MG63 (cell line): ENCODE measurements at places on chromosomes 2 and 18. TPM values are rescaled to one million over a fixed set of nuclear protein-coding genes. Genes with fewer than 3 reads are reported as not detected.
A peak's percentile ranks its signal among the peaks of the same experiment; 100 is the strongest.

AFF3 gene
- total RNA-seq: 1.9 and 6.1 TPM in 2 replicates

- DNase-seq: no peak
Measured at GRCh38 chr18:24672165-24672941, 211.9 kb downstream of the HRH4 start.

GRCh38 chr2:150491943-150492342 lies 4.5 kb upstream of the RND3 start:
- no peak for DNase-seq

GRCh38 chr2:85265304-85265703 lies 62.5 kb downstream of the TGOLN2 start:
- DNase-seq: no peak

DNA sequence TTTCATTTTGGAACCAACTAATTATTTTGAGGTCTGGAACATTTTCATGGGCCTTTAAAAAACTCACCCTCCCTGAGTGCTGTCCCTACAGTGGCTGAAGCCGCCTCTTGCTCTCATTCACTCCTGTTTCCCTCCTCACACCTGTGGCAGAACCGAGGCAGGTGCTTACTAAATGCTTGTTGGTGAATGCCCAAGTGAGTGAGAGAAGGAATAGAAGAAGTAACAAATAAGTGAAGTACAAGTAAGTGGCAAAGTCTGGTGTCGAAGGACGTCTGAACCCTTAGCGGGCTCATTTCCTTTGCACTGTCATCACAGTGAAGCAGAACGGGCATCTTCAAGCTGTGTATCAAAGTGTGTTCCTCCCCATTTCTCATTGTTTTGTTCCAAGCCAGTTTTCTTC lies 135.2 kb downstream of the RHBDD1 start:
- DNase-seq: no peak

BCL2 gene
- total RNA-seq: 3.0 and 5.4 TPM in 2 replicates

- no peak for DNase-seq
Measured at GRCh38 chr2:234033174-234033573, 17.3 kb upstream of the SPP2 start.

DNA sequence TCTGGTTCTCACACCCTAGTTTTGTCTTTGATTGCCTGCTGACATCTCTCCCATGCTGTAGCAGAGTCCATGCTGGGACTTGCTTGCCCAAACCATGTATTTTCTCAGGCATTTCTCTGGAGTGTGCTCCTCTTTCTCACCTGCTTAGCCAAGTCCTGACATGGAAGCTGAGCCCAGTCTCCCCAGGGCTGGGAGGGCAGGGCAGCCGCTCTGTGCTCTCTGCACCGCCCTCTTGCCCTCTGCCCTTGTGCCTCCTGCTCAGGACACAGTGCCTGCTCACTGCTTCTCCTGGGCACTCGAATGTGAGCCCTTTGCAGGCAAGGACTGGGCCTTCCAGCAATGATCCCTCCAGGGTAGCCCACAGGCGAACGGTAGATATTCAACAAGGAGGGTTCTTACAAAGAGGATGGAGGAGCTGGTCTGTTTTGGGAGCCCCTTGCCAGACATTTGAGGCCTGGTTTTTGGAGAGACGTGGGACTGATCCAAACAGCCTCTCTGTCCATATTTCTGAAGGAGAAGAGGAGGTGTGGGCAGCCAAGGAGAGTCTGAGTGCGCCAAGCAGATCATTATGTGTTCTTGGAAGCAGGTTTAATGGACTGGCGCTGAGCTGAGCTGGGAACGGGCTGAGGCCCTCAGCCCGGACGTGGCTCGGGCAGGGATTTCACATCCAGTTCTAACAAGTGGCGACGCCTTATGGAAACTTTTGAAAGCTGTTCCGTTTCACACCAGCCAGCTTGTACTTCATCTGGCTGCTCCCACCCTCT lies 4.0 kb downstream of the SLC14A2 start:
- DNase-seq: peak; percentile 73

GRCh38 chr2:29821591-29821990 lies 99.8 kb downstream of the ALK start:
- DNase-seq: no peak

GRCh38 chr18:62576845-62577512 lies 54.2 kb downstream of the ZCCHC2 start:
- DNase-seq: no peak

- peak; percentile 49 for DNase-seq
Measured at GRCh38 chr2:229370509-229370908, 99.4 kb upstream of the PID1 start.

DNA sequence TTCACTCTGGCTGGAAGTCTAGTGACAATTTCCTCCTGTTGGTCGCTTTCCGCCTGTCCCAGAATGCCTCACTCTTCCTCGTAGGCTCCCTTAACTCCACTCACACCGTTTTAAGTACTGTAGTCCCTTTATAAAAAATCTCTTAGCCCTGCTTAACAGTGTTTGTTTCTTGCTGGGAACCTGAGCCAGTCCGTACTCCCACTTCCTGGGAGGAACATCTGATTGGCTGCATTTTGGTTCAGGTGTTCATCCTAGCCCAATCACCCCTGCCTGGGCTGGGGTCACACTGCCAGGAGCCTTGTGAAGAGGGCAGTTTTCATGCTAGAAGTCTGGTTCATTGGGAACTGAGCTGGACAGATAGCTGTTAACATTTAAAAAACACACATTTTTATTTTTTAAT lies 25.6 kb upstream of the TOGARAM2 start:
- DNase-seq: no peak

- DNase-seq: no peak
Measured at GRCh38 chr18:7642331-7642890, 75.3 kb downstream of the PTPRM start.

DNA sequence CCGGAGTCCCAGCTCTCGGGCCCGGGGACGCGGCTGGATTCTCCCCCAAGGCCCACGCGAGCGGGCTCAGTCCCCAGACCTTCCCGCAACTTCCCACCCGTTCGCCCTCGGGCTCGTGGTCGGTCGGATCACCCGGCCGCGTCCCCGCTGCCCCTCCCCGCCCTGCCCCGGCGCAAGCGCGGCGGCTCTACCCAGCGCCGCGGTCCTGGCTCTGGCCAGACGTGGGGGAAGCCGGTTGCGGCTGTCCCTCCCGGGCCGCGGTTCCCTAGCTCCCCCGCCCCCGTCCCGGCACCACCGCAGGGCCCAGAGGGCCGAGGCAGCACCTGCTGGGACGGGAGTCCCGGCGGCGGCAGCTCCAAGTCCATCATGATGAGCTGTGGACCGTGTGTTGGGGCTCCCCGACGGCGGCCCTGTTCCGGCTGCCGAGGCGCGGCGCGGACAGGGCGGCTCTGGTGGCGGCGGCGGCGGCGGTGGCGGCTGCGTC lies 276 bp downstream of the NFE2L2 start:
- DNase-seq: no peak

DNA sequence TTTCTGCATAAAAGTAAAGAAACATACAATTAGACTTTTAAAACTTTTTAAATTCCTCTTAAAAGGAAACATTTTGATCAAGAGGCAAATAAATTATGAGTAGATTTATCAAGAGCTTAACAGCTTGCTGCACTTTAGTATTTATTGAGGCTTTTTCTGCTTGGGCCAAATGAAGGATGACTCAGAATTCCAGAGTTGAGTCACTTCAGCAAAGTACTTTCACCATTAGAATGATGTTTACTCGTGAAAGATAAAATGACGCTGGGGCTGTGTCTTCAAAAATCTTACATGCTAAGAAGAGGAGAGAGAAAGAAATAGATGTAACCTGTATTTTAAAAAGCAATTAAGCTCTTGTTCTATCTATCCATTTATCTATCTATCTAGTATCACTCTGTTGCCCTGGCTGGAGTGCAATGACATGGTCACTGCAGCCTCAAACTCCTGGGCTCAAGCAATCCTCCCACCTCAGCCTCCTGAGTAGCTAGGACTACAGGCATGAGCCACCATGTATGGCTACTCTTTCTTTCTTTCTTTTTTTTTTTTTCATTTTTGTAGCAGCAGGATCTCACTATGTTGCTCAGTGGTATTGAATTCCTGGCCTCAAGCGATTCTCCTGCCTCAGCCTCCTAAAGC lies 75.3 kb upstream of the RIOK3 start:
- peak; percentile 17 for DNase-seq

DNA sequence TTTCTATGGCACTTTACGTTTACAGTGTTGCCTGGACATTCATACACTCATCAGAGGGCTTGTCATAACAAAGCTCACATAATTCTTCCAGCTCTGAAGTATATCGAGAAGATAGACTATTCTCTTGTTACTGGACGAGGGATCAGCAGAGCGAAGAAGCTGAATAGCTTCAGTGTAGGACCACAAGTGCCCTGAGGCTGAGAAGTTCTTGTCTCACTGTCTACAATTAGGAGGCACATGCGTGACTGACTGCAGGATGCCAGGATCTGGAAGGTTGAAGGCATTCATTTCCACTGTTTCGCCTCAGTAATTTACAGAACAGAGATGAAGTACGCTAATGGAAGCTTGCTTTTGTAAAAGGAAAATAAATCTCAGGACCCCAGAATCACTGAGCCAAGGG lies 9.6 kb downstream of the SH3YL1 start:
- DNase-seq: no peak

- DNase-seq: peak; percentile 37
Measured at GRCh38 chr2:223954401-223954800, 2.9 kb upstream of the MRPL44 start.

DNA sequence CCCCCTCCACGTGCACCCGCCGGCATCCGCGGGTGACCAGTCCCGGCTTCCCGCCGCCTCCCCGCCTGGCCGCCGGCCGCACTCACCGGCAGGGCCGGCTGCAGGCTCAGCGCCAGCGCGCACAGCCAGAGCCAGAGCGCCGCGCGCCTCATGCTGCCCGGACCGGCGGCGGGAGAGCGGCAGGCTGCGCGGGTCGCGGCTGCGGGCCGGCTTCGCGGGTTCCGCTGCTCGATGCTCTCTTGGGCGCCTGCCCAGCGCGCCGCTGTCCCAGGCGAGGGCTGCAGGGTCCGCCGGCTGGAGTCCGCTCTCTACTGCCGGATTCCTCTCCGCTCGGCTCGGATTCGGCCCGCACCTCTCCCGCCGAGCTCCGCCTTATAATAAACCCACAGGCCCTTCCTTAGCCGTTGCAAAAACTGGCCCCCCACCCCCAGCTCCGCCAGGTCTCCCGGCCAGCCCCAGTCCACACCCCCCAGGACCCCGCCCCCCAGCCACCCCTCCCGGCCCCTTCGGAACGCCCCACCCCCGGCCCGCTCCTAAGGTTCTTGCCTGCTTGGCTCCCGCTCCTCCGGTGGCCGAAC lies at the start of gene SDC1:
SDC1 (minus strand) TSS at position 415 of the 578 bp plus-strand sequence; CDS start at position 152, 263 bp downstream.
- DNase-seq: peak; percentile 72

DNA sequence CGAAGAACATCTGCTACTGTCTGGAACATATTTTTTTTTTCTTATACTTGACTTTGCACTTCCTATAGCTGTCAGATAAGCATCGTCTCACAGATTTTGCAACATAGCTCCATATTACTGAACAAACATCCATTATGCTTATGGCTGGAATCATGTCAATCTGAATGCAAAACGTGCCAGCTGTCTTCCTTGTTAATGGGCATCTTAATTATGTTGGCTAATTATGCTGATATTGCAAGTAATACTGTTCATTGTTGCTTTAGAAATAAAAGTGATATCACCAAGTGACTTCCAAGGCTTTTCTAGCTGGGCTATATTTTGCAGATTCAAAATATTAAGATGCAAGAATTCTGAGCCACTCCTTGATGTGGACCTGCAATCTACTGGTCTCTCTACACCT lies 176.8 kb downstream of the ARL4C start:
- DNase-seq: no peak

GRCh38 chr2:221115944-221116343 lies 456.2 kb downstream of the EPHA4 start:
- DNase-seq: no peak

EMILIN1 gene
- total RNA-seq: 91.6 and 144 TPM in 2 replicates

DNA sequence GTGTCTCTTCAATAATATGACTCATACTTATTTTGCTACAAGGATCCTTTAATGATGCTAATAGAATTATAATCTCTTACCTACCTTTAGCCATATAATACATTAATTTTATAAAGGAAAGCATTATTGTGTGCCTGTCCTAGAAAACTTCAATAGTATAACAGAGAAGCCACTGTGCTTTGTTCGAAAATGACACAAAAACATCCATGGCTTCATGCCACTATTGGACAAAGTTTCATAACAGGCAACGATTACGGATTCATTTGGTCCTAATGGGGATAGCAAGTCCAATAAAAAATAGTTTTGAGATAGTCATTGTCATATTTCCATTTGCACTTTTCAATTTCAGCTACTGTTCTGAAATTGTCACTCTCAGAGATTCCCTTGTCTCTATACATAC lies 52.5 kb upstream of the CCDC150 start:
- DNase-seq: no peak

VWC2L gene
- not detected in 2 replicates for total RNA-seq

GRCh38 chr18:74935434-74935833 lies 273.5 kb downstream of the PTGR3 start:
- DNase-seq: no peak

DNA sequence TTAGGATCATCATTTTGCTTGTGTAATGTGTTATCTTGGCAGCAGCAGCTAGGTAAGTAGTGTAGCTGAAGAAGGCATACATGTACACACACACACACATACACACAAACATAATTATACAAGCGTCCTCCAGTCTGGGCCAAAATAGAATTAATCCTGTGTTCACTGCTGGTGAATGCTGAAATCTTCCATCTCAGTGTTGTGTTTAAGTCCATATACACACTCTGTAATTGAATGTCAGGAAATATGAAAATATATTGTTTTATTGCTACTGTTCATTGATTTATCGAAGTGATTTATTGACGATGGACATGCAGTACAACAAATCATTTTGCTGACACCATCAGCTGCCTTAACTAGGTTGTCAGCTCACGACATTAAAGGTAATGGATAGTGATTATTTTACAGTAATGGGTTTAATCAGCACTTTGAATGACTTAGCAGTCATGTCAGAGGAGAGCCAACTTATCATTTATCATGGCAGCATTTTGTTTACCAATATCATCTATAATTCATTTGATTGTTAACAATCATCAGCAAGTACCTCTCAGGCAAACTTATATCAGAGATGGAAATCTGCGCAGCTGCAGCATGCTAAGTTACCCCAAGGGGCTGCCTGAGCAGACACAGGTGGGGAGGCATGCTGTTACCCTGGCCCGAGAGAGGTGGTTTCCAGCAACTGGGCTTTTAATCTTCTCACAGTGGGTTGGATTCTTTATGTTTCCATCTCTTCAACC lies 83.7 kb upstream of the FSHR start:
- no peak for DNase-seq

DNA sequence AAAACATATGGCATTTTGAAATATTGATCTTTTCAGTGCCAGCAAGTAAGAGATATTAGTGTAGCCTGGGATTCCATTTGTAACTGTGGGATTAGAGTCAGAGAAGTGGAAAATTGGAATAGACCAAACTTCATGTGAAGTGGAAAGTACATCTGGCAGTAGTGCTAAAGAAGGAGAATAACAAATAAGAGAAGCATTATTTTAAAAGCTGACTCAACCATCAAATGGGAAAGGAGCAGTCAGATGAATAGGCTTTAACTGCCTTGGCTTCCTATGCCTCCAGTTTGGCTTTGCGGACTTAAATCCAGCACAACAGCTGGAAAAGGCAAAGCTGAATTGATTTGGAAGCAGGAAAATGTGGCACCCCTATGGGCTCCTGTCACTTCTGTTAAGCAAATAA lies 623.1 kb downstream of the TSN start:
- DNase-seq: no peak

- no peak for DNase-seq
Measured at GRCh38 chr2:233100192-233100998, 40.3 kb downstream of the INPP5D start.

- DNase-seq: no peak
Measured at GRCh38 chr2:129623783-129624182, 355.7 kb upstream of the RAB6C start.
